ENCODE measurements at places on chromosomes 1 and 21.

GRCh38 chr1:221992427-221992826 is 250.5 kb upstream of the DUSP10 start:
- no peak for DNase-seq

DNA sequence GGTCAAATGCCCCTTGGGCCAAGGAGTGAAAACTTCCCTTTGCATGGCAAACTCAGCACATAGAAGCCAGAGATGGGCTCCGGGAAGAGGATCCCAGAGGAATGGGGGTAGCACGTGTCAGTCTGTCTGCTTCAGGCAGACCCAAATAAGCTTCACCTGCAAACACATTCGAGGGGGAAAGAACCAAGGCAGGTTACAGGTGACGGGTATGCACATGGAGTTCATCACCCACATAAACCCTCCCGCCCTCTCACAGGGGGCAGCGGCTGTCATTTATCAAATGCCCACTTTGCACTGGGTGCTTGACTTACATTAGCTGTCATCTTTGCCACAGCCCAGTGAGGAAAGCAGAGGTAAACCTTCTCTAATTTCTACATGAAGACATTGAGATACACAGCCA is 73.0 kb upstream of the TLR5 start:
- DNase-seq, result no peak

- DNase-seq, result no peak
Measured at GRCh38 chr1:229283183-229283611, 12.3 kb downstream of the RAB4A start.

DNA sequence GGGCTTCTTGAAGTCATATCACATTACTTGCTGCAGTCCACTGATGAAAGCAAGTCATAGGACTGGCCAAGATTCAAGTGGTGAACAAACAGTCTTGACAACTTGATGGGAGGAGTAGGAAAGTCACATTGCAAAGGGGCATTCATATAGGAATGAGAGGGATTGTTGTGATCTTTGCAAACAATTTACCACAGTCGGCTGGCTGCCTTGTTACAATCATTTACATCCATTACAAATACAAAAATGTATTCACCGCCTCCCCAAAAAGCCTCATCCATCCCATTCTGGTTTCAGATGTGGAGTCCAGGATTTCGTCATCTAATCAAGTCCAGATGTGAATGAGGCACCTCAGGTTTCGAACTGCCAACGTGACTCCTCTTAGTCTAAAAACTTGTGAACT is 26.8 kb downstream of the GORAB start:
- DNase-seq, result no peak

DNA sequence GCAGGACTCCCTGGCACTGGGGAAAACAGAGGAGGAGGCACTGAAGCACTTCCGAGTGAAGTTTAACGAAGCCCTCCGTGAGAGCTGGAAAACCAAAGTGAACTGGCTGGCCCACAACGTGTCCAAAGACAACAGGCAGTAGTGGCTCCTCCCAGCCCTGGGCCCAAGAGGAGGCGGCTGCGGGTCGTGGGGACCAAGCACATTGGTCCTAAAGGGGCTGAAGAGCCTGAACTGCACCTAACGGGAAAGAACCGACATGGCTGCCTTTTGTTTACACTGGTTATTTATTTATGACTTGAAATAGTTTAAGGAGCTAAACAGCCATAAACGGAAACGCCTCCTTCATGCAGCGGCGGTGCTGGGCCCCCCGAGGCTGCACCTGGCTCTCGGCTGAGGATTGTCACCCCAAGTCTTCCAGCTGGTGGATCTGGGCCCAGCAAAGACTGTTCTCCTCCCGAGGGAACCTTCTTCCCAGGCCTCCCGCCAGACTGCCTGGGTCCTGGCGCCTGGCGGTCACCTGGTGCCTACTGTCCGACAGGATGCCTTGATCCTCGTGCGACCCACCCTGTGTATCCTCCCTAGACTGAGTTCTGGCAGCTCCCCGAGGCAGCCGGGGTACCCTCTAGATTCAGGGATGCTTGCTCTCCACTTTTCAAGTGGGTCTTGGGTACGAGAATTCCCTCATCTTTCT is 75.5 kb downstream of the PIK3CD start:
- no peak for DNase-seq

DNA sequence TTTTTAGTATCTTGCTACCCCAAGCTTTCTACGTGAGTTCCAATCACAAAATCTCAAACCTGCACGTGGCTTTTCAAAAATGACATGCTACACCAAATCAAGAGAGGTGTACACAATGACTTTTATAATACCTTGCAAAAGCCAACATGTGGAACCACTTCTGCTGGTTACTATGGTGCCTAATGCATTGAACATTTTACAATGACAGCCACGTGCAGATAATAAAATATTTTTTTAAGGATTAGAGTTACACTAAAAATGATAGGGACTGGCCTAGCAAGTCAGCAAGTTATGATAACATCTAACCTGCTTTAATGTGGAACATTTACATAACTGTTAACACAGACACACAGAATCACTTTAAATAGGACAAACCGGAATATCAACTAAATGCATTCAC is 30.2 kb downstream of the EYA3 start:
- no peak for DNase-seq

- no peak for DNase-seq
Measured at GRCh38 chr1:19785660-19786059, 14.1 kb downstream of the TMCO4 start.

GRCh38 chr21:36769051-36769839 is 70.3 kb downstream of the SIM2 start:
- DNase-seq, result no peak

DNA sequence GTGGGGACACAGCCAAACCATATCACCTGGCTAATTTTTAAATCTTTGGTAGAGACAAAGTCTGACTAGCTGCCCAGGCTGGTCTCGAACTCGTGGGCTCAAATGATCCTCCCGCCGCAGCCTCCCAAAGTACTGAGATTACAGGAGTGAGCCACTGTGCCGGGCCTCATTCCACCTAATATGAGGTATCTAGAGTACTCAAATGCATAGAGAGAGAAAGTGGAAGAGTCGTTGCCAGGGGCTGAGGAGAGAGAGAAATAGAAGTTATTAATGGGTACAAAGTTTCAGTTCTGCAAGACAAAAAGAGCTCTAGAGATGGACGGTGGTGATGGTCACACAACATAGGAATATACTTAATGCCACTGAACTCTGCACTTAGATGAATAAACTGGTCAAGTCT is 119.6 kb downstream of the TOMM20 start:
- no peak for DNase-seq

DNA sequence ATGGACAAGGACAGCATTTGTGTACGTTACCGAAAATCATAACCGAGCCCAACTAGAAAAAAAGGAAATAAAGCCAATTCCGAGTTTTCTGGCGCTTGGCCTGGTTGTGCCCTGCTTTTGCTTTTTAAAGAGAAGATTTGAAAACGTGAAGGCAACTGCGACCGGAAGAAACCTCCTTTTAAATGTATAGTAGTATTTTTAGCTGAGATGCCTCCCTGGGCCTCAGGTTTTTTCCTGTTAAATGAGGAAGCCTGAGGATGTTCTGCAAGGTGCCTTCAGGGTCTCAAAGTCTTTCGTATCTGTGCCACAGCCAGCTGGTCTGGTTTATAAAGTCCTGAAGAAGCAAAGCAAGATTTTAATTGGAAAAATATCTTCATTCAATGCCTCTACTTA is 371 bp upstream of the ODF2L start:
- DNase-seq, result no peak

DNA sequence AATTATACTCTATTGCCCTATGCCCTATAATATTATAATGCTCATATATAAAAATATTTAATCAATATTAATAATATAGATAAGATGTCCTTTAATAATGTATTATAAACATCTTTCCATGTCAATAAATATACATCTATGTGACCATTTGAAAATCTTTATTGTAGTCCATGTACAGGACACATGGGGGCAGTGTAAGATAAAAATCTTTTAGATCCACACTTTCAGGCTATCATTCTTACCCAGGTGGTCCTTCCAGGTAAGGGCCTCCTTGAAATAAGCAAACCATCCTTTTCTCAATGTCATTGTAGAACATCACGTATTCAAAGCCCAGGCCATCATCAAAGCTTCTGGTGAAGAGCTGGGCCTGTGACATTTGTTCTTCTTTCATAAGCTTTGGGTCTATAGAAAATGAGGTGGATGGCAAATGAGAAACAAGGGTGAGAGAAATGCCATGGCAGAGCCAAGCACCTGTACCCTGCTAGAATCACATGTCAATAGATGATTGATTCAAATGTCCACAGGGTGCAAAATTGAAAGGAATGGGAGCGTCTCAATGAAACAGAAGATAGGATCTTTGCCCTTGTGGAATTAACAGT is 20.2 kb downstream of the THEM4 start:
- no peak for DNase-seq

GRCh38 chr1:84574936-84575335 is 696 bp upstream of the CTBS start:
- DNase-seq, result no peak

DNA sequence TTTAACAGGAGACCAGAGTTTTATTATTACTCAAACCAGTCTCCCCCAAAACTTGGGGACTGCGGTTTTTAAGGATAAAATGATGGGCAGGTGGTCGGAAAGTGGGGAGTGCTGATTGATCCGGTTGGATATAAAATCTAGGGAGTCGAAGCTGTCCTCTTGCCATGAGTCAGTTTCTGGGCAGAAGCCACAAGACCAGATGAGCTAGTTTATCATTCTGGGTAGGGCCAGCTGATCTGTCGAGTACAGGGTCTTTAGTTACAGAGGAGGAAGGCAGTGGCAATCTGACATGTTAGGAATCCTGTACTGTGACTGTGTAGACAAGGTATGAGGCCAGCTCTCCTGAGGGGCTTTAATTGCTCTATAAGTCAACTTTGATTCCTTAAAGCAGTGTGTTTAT is 22.9 kb upstream of the FOXE3 start:
- no peak for DNase-seq

DNA sequence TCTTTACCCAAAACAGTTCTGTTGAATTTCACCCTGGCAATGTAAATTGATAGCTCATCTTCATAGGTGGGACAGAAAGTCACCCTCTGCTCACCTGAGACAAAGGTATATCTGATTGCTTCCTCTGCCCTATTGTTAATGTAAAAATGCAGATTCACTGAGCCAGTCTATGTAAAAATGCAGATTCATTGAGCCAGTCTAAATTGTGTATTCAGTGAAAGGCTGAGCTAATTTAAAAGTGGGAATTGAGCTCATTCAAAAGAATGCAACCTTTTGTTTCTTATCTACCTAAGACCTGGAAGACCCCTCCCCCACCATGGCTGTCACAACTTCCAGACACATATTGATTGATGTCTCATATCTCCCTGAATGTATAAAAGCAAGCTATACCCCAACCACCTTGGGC is 4.8 kb upstream of the MYSM1 start:
- no peak for DNase-seq

DNA sequence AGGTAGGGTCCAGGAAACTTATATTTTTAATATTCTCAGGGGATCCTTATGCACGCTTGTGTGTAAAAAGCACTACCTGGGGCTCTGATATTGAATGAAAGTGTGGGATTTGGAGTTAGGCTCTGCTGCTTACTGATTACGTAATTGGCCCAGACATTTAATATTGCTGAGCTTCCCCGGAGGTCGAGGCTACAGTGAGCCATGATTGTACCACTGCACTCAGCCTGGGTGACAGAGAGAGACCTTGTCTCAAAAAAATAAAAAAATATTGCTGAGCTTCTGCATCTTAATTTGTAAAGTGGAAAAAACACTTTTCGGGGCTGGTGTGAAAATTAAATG is 62.2 kb upstream of the KIF26B start:
- DNase-seq, result no peak

- DNase-seq, result no peak
Measured at GRCh38 chr1:110556471-110556807, 37.5 kb upstream of the KCNA10 start.

- no peak for DNase-seq
Measured at GRCh38 chr1:227038401-227038800, 98.3 kb downstream of the COQ8A start.

GRCh38 chr21:44844256-44844655 is 26.4 kb upstream of the SUMO3 start:
- no peak for DNase-seq

GRCh38 chr1:246111570-246111969 is 395.5 kb downstream of the SMYD3 start:
- no peak for DNase-seq

DNA sequence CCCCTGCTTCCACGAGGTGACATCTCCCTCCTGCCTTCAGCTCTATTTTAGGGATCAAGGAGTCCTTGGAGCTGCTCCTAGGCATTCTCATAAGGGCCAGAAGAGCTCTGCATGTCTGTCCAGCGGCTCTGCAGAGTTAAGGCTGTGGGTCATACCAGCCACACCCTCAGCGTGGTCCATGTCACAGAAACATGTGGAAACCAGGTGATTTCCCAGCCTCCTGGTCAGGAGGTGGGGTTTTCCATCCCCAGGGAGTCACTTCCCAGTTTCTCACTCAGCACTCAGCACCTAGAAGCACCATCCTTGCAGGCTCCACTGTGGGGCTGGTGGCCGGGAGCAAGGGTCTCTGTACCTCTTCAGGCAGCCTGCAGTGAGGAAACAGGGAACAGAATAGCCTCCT is 1.4 kb upstream of the TNFRSF1B start:
- DNase-seq, result no peak

DNA sequence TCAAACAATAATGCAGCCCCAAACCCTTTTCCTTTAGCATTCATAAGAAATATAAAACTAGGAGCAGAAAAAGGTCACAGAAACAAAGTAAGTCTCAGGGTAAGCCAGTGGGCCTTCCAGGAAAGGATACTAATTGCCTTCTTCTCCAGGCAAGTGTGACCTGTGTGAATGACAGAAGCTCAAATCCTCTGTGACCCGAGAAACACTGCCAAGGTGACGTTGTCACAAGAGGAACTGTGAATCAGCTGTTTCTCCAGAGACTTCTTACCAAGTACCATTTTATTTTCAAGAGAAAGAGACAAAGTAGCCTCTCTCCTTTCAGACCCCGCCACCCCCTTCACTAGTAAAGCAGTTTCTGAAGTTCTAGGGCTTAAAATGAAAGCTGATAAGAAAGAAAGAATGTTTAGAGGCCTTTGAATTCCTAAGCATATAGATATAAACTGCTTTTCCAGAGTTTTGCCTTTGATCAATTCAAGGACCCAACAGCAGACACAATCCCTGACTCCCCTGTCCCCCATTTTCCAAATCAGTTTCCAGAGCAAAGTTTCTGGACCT is 155.6 kb downstream of the NUF2 start:
- DNase-seq, result no peak

- DNase-seq, result no peak
Measured at GRCh38 chr1:225755671-225756319, 21.8 kb upstream of the SRP9 start.

GRCh38 chr21:33380483-33380998 is 22.7 kb upstream of the IFNGR2 start:
- DNase-seq, result peak; percentile 93

DNA sequence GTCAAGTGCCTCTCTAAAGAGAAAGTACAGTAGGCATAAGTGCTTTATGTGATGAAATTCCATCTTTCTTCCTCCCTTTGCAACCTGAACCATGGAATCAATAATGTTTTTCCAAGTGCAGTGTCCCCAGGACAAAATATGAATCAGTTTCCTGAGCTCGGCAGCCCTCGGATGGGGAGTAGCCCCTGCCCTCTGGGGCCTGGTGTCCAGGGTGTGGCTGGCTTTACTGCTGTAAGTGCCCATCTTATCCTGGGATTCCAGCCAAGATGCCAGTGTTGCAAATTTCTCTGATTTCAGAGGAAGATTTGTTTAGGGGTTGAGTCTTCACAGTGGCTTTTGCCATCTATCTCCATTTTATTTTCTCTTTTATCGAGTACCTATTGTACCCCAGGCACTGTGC is 40.5 kb upstream of the SRP9 start:
- no peak for DNase-seq
